ENCODE measurements at places on chromosomes 2 and 18. TPM values are rescaled to one million over a fixed set of nuclear protein-coding genes. Genes with fewer than 3 reads are reported as not detected.

The NT5C1B gene
- 1.1 TPM for polyA plus RNA-seq

The CXCR1 gene
- polyA plus RNA-seq, result not detected

DNA sequence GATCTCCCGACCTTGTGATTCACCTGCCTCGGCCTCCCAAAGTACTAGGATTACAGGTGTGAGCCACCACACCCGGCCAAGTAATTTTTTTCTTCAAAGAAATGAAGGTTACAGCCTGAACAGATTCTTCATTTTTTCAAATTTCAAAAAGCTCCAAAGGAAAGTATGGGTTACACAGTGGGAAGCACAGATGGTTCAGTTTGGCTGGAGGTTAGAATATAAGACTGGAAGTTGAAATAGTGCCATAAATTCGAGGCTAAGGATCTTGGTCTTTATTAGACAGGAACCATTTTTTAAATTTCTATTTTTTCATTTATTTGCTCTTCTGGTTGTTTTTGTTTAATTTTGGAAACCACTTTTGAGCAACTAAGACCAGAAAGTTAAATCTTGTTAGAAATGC is 120.0 kb downstream of the STK39 start:
- DNase-seq, result no peak

The GPR39 gene
- 4.4 TPM for polyA plus RNA-seq

- DNase-seq, result no peak
These were observed 6.0 kb downstream of the RETREG2 start for GRCh38 chr2:219184121-219184520.

DNA sequence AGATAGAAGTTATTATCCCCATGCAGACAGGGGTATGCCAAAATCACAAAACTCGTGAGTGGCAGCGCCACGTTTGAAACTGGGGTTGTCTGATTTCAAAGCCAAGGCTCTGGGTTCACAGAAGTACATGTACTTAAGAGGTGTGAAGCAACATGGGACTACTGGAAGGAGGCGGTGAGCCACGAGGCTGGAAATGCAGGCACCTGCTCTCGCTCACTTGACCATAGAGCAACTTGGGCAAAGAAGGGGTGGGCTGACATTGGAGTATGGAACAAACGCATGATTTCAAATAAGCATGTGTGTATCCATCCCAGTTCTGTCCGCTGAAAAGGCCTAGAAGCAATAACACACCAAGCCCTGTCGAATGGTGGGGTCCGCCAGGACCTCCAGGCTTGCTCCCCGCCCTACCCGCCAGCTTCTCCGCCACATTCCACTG is 593 bp upstream of the ACTR2 start:
- DNase-seq, result no peak

GRCh38 chr18:63322908-63323634 is 3.5 kb upstream of the BCL2 start:
- no peak for DNase-seq

- DNase-seq, result no peak
These were observed 61.9 kb downstream of the ANTXR1 start for GRCh38 chr2:69074918-69075317.

The ANKAR gene
- polyA plus RNA-seq, result 9.2 TPM

GRCh38 chr2:219783359-219783975 is 156.0 kb downstream of the SLC4A3 start:
- DNase-seq, result no peak

The MYOM1 gene
- polyA plus RNA-seq, result 8.4 TPM

- DNase-seq, result no peak
These were observed 164.3 kb downstream of the MIB1 start for GRCh38 chr18:21904856-21905255.

The TMEM131 gene
- 48.6 TPM for polyA plus RNA-seq

DNA sequence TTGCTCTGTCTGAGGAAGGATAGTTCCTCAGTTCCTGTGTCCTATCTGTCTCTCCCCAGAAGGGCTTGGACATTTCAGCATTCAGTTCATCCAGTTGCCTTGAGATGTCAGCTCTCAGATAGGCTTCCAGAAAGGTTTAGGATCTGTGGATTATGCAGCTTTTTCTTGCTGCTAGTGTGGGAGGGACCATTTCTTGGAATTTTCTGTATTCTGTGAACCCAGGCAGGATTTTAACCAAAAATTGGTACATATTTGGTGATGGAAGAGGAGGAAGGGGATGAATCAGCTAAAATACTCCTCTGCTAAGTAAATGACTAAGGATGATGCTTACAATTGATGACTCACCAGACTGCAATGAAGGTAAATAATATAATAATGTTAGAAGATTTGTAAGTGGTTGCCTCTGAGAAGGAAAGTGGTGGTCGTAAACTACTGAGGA is 58.6 kb upstream of the DOCK10 start:
- DNase-seq, result no peak

The AQP12A gene
- not detected for polyA plus RNA-seq

The ATG4B gene
- polyA plus RNA-seq, result 102 TPM

The RAB27B gene
- polyA plus RNA-seq, result 5.2 TPM

The ZBTB7C gene
- polyA plus RNA-seq, result 41.1 TPM

DNA sequence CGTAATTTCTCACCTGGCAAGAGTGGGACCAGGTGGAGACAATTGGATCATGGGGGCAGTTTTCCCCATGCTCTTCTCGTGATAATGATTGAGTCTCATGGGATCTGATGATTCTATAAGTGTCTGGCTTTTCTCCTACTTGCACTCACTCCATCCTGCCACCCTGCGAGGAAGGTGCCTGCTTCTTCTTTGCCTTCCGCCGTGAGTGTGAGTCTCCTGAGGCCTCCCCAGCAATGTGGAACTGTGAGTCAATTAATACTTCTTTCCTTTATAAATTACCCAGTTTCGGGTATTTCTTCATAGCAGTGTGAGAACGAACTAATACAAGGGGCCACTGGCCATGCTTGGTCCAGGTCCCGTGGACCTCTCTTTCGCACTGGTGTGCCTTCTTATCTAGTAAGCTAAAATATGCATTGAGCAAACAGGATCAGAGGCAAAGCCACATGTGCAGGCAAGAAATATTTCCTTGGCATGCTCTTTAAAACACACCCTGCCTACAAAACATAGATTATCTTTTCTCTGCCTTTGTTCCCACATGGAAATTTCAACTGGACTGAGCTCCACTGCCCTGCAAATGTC is 821.1 kb downstream of the TRIB2 start:
- no peak for DNase-seq

The VWA3B gene
- 0.56 TPM for polyA plus RNA-seq

DNA sequence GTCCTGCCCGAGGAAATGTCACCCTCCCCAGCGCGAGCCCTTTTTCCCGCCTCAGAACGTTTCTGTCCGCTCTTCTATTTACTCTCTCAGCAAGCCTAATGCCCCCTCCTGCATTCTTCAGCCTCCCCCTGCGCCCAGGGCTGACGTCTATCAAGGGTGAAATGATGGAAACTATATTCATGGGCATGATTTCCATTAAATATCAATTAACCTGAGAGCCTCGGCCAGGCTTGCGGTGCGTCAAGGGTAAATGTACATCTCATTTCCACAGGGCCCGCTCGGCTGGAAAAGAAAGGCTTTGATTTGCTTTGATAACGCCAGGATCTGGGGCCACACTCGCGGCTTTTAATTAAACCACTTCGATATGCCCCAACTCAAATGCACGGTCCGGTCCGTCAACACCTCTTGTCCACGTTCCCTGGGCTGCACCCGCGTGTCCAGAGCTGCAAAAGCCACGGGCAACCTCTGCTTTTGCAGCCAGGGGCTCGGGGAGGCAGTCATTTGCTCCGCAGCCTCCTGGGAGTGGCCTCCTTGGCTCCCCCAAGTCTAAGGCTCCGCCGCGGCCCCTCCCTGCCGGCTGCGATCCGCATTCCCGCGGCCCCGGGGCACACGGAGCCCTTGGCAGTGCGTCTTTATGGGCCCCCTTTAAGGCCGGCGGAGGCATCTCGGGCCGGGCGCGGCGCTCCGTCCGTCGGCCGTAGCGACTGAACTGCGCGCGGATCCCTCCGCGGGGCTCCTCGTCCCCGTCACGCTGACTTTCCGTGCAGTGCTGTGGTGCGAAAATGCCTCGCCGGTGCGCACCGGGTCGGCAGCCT is at the start of gene HOXD8:
Gene HOXD8, plus strand, starts transcription at position 724 of the 815 bp plus-strand sequence. CDS start 662 bp downstream, outside the sequence.
- no peak for DNase-seq

- no peak for DNase-seq
These were observed 2.7 kb downstream of the TNS1 start for GRCh38 chr2:218000136-218000535.

GRCh38 chr2:157181234-157181633 is 76.3 kb upstream of the GALNT5 start:
- no peak for DNase-seq

The RGPD3 gene
- polyA plus RNA-seq, result 0.47 TPM

The SOX11 gene
- polyA plus RNA-seq, result 15.5 TPM

GRCh38 chr2:64781711-64782390 is 128.1 kb upstream of the SERTAD2 start:
- no peak for DNase-seq

DNA sequence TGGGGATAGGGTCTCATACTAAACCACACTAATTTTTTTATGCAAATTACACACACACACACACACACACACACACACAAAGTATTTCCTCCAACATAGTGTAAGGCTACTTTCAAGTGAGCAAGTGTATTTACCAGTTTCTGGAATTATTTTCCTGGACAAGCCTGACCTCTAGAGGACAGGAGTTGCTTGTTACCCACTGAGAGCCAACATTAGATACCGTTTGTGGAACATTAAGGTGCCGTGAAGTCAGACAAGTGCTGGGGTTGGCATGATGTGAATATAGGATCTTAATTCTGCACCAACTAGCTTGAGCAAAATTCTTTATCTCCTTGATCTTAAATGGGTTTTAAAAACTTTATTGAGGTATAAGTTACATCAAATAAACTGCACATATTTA is 39.3 kb upstream of the SERPINB2 start:
- peak; percentile 40 for DNase-seq

- no peak for DNase-seq
These were observed 12.0 kb downstream of the ALPG start for GRCh38 chr2:232418466-232419244.

The ZC3H8 gene
- 22.9 TPM for polyA plus RNA-seq

DNA sequence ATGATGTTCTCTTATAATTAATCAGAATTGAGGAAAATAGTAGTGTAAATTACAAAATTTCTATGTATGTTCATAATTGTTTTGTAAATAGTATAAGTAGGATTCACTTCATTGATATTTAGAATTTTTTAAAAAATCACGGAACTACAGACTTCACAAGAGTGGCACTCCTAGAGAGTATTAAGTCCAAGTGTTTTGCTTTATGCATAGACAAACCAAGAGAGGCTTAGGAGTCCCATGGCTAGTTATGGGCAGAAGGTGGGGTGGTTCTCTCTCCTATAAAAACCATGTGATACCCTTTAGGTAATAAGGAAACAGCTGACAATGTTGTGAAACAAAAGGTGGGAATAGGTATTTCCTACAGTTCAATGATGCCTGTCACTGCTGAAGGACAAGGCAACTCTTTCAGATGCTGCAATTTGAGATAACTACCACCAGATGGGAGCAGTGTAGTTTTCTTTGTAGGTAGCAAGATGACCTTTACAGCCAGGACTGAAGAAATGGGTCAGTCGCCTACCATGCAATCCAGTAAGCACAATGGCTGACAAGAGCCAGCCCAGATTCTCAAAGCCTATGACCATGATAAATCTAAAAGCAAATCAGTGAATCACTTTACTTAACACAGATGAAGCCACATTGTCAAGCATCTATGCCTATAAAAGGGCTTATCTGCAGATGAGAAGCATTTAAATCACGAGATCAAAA is 83.9 kb downstream of the AAK1 start:
- no peak for DNase-seq

DNA sequence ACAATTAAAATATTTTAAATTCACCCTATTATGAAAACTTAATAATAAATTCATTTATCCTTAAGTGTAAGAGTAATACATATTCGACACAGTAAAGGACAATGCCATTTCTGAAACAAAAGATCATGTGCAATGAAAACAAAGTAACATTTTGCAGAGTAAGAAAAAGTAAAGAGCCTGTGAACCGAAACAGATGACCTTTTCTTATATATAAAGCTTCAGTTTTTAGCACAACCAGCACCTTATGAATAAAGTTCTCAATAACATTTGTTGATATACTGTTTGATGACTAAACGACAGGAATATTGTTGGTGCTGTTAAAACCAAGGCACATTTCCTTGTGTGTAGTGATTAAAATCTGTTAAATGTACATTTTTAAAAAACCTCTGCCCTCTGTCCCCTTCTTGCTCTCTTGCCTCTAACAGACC is 1.5 kb downstream of the PELI1 start:
- DNase-seq, result no peak

- DNase-seq, result no peak
These were observed 31.1 kb downstream of the SERTAD2 start for GRCh38 chr2:64622443-64623241.

DNA sequence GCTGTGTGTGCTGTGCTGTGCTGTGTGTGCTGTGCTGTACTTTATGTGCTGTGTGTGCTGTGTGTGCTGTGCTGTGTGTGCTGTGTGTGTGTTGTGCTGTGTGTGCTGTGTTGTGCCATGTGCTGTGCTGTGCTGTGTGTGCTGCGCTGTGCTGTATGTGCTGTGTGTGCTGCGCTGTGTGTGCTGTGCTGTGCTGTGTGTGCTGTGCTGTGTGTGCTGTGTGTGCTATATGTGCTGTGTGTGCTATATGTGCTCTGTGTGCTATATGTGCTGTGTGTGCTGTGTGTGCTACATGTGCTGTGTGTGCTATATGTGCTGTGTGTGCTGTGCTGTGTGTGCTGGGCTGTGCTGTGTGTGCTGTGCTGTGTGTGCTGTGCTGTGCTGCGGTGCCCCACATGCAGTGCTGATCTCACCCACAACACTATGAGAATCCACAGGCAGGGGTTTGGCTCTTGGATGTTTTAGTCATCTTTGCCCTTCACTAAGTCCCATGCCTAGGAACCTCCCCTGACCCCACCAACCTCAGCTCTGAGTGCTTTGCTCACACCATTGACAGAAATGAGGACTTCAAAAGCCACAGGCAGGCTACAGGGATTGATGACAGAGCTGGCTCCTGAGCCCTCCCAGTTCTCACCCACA is 30.5 kb upstream of the MAL start:
- DNase-seq, result no peak

The DPYSL5 gene
- 2.3 TPM for polyA plus RNA-seq

The EPHA4 gene
- polyA plus RNA-seq, result 55.3 TPM

The SULT1C2 gene
- polyA plus RNA-seq, result 39.4 TPM

- DNase-seq, result no peak
These were observed 441.5 kb upstream of the POU3F3 start for GRCh38 chr2:104412384-104412783.

DNA sequence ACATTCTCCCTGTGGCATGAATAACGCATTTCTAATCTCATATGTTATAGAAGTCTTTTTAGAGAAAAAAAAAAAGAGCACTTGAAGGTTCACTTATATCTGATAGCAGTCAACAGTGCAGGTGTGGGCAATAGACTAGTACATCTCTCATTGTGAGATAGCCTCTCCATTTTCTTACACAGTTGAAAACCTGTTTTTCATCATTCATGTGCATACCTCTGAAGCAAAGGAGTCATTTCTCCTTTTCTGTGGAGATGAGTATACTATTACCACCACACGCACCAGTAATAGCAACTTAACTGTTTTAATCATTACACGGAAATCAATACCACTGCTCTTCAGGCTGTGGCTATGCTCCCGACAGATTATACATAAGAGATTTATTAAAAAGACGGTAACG is 1653.3 kb upstream of the TMEFF2 start:
- no peak for DNase-seq

The REG3G gene
- polyA plus RNA-seq, result not detected
